Amniotic stem cell (primary cell): ENCODE measurements at places on chromosomes 7 and 10.

DNA sequence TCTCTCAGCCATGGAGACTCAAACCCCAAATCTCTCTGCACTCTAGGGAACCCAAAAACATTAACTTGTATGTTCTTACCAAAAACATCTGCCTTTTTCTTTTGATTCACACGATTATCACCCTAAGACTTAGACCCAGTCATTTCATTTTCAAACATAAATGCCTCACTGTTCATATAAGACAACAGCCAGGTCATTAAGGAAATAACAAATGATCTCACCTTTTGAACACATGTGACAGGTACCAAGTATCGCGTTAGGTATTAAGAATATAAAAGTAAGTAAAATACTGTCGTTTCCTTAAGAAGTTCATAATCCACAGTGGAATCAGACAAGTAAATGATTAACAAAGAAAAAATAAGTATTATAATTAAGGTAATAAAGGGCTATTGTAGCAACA, 8.8 kb downstream of the TM9SF3 start:
- no peak for DNase-seq

DNA sequence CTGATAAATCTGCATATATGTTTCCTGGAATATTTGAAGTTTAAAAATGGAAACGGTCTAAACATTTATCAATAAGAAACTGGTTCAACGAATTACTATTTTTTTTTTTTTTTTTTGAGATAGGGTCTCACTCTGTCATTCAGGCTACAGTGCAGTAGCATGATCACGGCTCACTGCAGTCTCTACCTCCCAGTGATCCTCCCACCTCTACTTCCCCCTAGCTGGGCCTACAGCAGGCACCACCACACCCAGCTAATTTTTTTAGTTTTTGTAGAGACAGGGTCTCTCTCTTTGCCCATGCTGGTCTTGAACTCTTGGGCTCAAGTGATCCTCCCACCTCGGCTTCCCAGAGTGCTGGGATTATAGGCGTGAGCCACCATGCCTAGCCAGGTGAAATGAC, 68.3 kb downstream of the UBE2H start:
- DNase-seq, result no peak

DNA sequence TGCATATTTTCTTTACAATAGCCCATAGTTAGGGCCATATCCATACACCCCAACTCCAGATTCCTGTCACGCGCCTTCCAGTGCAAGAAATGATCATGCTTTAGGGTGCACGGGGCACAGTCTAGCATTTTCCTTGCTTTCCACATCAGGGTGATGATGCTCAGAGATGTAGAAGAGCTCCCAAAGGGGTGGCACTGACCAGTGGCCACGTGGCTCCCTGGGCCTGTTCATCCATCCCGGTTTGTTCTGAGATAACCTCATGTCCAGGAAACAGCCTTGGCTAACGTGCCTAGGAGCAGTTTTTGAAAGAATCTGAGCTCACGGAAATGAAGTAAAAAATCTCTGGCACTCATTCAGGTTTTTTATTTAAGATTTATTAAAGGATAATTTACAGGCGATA, 139.3 kb downstream of the GALNT17 start:
- no peak for DNase-seq

DNA sequence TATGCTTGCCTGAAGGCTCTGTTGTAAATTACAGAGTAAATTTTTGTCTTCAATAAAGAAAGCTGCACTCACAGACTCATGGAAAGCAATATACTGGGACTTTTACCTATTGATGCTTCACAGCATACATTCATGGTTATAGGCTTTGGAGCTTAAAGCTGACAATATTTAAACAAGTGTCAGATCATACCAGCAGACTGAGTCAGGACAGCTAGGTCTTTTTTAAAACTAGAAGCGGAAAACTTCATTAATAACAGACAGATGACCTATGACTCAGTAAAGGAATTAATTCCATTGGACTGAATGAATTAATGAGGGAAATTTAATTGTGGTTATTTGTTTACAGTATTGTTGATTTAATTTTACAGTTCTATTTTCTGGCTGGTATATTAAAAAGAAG, 165.8 kb upstream of the DGKB start:
- no peak for DNase-seq

DNA sequence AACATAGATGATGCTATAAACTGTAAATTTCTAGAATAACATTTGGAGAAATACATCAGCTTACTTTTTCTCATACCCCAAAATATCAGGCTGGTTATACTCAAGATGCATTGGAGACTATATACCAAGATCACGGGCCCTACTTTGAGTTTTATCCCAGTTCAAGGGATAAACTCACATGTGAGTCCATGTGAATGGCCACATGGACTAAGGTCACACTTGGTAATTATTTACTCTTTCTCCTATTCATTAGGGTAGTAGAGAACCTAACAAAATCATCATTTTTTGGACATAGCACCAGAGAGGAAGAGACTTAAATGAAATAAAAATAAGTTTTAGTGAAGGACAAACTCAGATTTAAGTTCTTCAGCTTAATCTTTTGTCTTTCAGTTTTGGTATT, 93.1 kb upstream of the GATAD1 start:
- DNase-seq, result no peak

DNA sequence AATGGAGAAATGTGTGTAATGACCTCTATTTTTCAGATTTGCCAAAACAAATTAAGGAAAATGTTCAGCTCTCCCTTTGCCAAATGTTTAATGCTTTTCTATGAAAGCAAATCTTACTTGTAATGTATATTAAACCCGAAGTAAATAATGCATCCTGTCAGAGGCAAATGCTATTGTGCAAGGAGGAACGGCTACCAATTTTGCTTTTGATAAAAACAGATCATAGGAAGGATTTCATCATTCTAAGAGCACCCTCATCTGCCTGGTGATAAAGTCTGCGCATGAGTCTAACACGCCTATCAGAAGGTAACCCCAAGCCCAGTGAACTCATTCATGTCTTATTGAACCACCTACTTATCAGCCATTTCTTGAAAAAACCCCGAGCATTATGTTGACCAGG, 412.4 kb upstream of the MKI67 start:
- DNase-seq, result no peak

DNA sequence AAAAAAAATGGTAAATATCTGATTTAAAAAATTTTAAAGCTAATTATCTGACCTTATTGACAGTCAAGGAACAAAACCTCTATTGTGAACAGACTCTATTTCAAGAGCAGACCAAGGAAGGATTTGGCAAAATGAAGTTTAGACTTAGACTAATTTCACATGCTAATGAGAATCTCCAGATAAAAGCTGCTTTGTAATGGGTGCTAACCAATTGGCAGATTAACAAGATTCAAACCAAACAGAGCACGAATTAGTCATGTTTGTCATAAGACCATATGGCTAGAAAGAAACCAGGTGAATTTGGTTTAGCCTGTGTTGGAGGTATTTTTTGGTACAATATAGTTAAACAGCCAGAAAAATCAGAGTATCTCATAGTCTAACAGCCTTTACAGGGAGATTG, 429.1 kb upstream of the NFE2L3 start:
- no peak for DNase-seq

DNA sequence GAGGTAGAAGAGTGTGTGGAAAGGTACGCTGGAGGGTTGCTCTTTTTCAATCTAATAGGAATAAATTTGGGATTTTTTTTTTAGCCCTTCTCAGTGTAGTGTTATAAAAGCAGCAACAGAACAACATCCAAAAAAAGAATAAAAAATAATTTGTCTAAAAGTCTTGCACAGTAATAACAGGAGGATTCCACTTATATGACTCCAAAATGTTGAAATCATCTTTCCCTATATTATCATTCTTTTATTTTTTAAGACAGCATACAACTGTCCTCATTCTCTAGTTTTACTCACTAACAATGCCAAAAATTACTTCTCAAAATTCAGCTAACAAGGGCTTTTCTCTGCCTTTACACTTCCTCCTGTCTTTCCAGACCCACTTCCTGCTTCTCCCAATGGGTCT, 27.8 kb downstream of the IL2RA start:
- DNase-seq, result no peak

GRCh38 chr10:71312811-71313789, 6.0 kb upstream of the SLC29A3 start:
- no peak for DNase-seq

DNA sequence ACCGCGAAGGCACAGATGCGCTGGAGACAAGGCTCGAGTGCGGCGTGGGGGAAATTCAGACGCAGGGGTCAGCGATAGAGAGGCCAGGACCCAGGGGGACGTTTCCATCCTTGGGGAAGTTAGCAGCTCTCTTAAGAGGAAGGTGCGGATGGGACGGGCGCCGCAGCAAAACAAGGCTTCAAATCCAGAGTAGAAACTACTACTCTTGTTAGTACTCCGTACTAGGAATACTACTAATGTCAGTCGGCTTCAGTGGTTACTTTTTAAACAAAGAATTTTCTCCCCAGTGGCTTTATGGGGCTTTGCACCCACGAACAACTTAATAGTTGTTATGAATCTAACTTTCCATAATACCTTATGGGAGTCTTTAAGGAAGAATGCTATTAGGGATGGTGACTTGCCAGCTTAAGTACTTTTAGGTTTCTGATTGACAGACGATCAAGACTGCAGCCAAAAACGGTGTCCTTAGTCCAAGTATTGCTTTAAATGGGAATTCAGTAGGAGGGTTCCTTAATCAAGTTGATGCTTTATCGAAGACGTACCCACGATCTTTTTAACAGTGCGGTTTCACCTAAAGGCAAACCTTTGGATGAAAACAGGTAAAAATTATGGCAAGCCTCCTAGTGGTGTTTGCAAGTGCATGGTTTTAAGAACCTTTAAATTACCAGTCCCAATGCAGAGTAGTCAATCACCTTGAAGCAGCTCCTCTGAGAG, 812 bp upstream of the IDE start:
- DNase-seq, result no peak

DNA sequence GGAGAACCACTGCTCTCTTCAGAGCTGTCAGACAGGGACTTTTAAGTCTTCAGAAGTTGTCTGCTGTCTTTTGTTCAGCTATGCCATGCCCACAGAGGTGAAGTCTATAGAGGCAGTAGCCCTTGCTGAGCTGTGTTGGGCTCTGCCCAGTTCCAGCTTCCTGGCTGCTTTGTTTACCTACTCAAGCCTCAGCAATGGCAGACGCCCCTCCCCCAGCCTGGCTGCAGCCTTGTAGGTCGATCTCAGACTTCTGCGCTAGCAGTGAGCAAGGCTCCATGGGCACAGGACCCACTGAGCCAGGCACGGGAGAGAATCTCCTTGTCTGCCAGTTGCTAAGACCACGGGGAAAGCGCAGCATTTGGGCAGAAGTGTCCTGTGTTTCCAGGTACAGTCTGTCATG, 12.1 kb upstream of the CPA2 start:
- no peak for DNase-seq

DNA sequence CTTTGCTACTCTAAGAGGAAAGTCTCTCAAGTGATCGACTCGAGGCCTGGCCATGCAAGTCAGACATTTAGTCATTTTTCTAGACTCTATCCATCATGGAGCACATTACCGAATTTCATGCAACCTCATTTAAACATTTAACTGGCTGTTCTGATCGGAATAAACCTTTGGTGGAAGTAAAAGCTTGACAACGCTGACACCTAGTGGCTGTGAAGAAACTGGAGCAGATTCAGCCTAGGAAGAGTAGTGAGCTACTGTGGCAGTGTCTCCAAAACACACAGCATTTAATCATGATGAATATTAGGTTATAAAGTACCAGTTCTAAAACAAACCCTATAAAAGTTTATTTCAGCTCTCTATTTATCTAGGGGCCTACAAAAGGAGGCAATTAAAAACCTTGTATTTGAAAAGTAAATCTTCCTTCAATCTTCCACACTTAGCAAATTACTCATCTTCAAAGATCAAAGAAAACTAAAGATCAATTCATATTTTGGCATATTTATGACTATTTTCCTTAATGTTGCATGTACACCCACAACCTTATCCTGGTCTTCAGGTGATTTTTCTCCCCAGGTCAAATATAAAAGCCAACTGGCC, 175.0 kb downstream of the CTNNA3 start:
- no peak for DNase-seq

GRCh38 chr7:25384788-25385505, 156.7 kb upstream of the NPVF start:
- no peak for DNase-seq

- DNase-seq, result no peak
Measured at GRCh38 chr10:61192042-61192441, 248.1 kb upstream of the RHOBTB1 start.

GRCh38 chr10:86819567-86819966, 63.1 kb downstream of the BMPR1A start:
- no peak for DNase-seq

GRCh38 chr10:113202011-113202410, 252.0 kb downstream of the TCF7L2 start:
- no peak for DNase-seq

DNA sequence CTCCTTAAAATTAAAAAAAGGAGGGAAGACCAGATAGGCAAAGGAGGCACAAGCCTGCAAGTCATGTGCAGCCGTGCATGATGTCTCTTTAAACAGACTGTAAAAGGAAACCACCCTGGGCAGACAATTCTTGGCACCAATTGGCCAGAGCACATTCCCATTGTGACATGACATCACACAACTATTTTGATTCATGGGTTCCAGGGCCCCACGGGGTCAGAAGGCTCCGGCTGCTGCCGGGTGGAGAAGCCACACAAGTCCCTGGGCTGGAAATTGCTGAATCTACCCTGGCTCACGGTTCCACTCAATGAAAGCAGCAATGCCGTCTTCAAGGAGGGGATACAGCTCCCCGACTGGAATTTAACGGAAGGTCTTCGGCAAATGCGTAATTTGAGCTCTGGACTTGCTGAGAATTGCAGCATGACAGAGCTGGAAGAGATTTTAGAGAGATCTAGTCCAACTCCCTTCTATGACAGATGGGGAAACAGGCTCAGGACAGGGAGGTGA, 140.5 kb downstream of the PRKAG2 start:
- peak; percentile 92 for DNase-seq

GRCh38 chr7:141122736-141123135, 48.9 kb downstream of the TMEM178B start:
- DNase-seq, result no peak

DNA sequence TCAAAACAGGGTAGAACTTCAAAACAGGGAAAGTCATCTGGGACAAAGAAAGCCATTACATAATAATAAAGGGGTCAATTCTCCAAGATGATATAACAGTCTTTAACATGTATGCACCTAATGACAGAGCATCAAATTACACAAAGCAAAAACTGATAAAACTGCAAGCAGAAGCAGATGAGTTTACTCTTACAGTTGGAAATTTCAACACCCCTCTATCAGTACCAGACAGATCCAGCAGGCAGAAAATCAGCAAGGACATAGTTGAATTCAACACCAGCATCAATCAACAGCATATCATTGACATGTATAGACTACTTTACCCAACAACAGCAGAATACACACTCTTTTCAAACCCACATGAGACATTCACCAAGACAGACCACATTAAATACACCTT, 233.0 kb upstream of the NEBL start:
- no peak for DNase-seq

GRCh38 chr10:48745662-48746245, 61.1 kb downstream of the WDFY4 start:
- no peak for DNase-seq

DNA sequence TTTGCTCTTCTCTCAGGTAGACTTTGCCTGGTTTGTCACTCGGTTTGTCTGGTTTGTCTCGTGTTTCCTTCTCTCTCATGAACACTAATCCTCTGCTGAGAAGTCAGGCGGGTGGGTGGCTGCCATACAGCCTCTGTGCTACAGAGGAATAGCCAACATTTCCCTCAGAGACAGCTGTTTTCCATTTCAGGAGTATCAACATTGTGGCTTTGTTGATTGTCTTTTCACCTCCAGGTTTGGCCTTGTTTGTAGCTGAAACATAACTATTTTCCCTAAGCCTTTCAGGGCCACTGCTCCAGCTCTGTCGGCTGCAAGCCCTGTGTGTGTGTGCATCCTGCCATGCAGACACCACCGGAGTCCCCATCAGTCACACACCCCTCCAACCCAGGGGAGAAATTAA, 122.8 kb downstream of the BAMBI start:
- DNase-seq, result no peak
